RCC 7860 (cell line): ENCODE measurements at places on chromosomes 12 and 14.

GRCh38 chr14:36506732-36507614 lies 13.1 kb downstream of the NKX2-1 start:
- DNase-seq, result no peak

DNA sequence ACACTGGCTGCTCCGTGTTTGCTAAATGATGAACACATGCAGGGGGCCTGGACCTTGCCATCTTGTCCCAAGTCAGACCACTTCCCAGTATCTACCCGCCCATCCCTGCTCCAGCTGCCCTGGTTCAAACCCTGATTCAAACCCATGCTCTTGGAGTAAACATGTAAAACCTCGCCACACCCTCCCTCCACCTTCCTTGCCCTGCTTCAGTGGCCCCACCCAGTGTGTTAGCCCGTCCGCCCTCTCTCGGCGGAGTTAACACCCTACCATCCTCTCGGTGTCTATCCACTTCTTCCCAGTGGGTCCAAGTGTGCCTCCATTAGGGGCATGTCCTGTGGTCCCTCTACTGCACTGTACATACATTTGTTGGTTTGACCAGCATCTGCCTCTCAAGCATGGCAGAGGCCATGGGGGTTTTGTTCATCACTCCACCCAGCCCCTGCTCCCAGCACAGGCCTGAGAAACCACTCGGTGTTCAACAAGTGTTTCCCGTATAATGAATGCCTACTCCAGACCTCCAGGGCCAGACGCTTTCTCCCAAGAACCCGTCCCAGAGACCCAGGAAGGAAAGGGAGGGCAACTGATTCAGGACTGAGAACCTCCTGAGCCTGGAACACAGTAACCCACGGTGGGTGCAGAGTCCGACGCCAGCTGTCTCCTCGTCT lies 37.1 kb downstream of the P2RX4 start:
- DNase-seq, result no peak

- DNase-seq, result no peak
Measured at GRCh38 chr14:101008196-101008595, 104.7 kb upstream of the RTL1 start.

- DNase-seq, result no peak
Measured at GRCh38 chr12:119660076-119660475, 7.9 kb upstream of the PRKAB1 start.

GRCh38 chr12:78420991-78421390 lies 443.6 kb upstream of the SYT1 start:
- no peak for DNase-seq

GRCh38 chr14:90626550-90626949 lies 189.7 kb downstream of the TTC7B start:
- DNase-seq, result no peak

- DNase-seq, result no peak
Measured at GRCh38 chr12:131929581-131930456, 743 bp downstream of the PUS1 start.

- DNase-seq, result peak; percentile 48
Measured at GRCh38 chr12:102300824-102301461, 103.3 kb upstream of the PMCH start.

DNA sequence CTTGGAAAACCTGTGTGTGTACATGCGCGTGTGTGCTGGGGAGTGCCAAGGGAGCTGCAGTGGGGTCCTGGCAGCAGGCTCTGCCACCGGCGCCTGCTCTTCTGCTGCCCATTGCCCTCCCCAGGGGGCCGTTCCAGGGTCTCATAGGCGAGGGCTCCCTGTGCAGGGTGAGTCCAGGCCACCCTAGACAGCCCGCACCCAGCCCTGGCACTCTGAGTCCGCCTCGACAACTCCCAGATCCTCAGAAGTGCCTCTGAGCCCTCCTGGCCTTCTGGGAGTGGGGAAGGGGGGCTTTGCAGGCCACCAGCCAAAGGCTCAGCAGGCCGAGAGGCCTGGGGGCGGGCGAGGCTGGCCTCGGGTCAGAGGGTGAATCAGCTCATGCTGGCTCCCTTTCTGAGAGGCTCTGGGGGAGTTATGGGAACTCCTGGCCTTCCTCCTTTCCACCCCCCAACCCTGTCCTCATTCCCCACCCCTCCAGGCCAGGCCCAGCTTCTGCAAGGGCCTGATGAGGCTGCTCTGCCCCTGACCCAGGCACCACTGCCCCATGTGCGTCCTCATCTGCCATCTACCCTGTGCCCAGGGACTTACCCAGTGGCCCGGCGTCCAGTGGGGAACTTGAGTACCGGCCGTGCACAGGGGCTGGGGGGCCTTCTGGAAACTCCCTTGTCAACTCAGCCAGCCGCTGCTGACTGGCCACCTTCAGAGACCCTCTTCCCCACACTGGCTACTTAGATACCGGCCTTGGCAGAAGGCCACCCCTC lies 2.1 kb upstream of the TEDC1 start:
- no peak for DNase-seq

DNA sequence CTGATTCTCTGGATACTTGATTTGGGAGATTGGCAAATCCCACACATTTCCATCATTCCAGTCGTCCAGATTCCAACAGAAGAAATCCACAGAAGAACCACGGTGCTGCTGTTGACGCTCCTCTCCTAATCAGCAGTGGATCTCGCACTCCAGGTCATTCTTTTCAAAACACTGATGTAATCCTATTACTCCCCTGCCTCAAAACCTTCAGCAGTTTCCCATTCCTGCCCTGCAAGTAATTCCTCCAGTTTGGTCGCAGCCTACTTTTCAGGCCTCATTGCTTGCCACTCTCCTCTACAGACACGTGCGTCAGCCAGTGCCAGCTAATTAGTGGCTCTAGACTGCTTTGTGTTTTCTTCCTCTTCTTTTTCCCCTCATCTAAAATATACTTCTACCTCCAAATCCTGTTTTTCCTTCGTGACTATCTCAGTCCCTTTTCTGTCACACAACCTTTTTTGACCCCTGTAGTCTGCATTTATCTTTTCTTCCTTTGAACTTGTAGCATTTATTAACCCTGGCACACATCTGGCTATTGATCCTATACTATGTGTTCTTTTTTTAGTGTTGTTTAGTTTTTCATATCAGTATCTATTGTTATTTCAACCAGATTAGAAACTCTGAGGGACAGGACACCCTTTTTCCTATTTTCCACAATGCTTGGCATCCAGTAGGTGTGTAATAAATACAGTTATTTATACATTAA lies 36.8 kb downstream of the PRORP start:
- peak; percentile 44 for DNase-seq

- no peak for DNase-seq
Measured at GRCh38 chr14:24941719-24942118, 108.2 kb downstream of the STXBP6 start.

GRCh38 chr12:116138364-116138763 lies 139.1 kb downstream of the MED13L start:
- peak; percentile 8 for DNase-seq

DNA sequence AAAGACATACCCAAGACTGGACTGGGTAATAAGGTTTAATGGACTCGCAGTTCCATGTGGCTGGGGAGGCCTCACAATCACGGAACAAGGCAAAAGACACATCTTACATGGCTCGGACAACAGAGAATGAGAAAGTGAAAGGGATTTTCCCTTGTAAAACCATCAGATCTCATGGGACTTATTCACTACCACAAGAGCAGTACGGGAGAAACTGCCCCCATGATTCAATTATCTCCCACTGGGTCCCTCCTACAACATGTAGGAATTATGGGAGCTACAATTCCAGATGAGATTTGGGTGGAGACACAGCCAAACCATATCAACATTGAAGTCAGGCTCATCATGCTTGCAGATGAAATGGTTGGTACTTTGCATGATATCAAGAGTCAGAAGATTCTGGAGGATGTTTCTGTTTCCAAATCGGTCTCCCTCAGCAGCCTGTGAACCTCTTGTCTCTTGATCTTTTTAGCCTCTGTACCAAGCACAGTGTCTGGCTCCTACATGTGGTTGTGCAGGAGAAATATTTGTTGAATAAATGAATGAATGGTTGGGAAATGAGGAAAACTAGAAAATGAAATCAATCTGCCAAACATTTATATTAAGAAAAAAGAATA lies 98.6 kb downstream of the VRK1 start:
- no peak for DNase-seq

GRCh38 chr12:131860472-131861260 lies 32.5 kb downstream of the MMP17 start:
- peak; percentile 83 for DNase-seq

DNA sequence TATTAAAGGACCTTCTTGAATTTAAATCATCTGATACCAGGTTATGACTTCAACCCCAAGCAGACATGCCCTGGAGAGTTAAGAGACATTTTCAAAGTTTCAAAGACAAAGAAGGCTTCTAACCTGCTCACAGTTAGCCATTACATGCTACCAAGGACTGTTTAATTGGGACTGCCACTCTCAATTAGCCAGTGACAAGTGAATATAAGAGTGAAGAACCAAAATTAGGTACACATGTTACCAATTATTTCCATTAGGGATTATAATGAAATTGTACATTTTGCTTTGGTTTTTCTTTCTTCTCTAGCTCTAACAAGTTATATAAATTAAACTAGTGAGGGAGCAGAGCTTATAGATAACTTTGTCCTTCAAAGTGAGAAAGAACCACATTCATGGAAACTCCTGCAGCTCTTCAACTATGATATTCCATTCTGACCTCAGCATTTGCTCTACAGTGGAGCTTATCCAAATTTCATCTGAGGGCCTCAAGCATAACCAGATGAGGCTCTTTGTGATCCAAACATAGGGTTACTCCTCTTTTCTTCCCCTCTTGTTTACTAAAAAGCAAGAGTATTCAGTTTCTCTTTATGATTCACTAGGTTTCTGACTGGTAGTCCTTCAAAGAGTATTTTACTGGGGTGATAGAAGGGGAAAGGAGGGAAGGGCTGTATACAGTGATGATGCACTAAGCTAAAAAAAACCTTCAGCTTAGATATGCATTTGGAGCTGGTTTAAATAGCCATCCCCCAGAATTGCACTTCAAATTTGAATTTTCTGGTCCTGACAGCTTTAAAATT lies 91.3 kb downstream of the DUSP6 start:
- DNase-seq, result no peak

DNA sequence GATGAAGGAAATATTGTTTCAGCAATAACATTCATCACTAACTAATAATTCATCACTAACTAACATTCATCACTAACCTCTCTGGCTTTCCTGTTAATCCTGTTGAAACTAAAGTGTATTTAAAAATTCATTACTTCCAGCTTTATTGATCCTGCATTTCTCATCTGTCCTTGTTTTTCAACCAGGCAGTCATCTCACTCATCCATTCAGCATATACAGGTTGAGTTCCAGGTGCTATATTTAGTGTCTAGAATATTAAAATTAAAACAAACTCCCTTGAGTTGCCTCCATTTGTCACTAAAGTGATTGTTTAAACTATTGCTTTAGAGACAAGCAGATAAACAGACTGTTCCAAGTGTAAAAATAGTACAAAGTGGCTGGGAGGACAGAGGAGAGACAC lies 58.1 kb downstream of the ATXN7L3B start:
- no peak for DNase-seq

GRCh38 chr12:40226705-40227104 lies 1.9 kb downstream of the LRRK2 start:
- peak; percentile 74 for DNase-seq

GRCh38 chr12:122005252-122005776 lies 16.4 kb upstream of the BCL7A start:
- DNase-seq, result no peak

- DNase-seq, result no peak
Measured at GRCh38 chr12:116366456-116366776, 88.9 kb upstream of the MED13L start.

GRCh38 chr12:75568393-75568792 lies 57.0 kb upstream of the KRR1 start:
- no peak for DNase-seq

DNA sequence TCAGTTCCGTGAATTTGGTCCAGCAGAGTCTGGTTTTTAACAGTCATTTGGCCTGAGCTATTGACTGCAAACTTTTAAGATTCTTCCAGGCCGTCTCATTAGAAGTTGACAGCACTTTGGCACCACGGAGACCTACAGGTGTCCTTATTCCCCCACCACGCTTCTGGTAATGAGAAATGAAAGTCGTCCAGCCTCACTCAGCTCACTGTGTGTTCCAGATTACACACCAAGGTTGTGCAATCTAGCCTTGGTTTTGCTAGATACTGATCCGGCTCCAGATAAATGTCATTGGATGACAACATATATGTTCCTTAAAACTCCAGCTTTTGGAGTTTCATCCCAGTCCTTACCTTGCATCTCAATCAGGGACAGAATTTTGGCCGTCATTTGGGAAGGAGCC lies 210.4 kb downstream of the CHST11 start:
- no peak for DNase-seq

DNA sequence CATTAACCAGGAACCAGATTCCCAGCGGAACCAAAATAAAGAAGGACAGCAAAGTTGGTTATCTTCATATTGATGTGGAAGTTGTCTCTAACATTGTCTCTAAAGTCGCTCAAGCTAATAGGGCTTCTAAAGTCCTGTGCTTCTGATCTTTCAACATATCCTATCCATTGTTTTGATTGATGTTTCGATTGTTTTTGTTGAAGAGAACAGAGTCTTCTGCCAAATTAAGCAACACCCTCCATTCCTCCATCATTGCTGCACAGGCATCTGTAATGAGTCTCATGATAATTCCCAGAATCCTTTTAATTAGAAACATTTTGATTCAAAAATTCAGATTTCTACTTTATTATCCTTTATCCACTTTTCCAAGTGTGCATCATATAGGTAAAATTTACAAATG lies 71.6 kb upstream of the AVPR1A start:
- DNase-seq, result no peak

- no peak for DNase-seq
Measured at GRCh38 chr14:33755358-33755757, 195.5 kb downstream of the EGLN3 start.

GRCh38 chr12:120365675-120366340 lies 3.2 kb downstream of the MSI1 start:
- no peak for DNase-seq
